ENCODE measurements at places on chromosomes 7 and 10.

GRCh38 chr10:119517235-119518141, 25.0 kb downstream of the RGS10 start:
- DNase-seq = no peak

DNA sequence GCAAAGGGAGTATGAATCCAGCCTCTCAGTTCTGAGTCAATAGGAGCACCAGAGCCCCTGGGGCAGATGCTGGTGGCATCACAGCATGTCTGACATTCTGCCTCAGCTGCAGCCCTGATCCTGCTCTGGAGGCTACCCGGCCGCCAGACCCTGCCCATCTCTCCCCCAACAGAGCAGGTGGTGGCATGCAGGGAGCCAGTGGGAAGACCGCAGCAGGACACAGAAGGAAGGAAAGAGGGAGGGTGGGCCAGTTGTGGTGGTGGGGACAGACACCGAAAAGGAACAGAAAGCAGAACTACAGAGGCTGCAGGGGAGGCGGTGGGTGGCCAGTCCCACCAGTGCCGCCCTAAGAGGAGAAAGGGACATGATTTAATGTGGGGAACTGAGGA, 35.3 kb downstream of the BLNK start:
- DNase-seq = no peak

- DNase-seq = no peak
Measured at GRCh38 chr10:132627666-132628531, 90.3 kb downstream of the INPP5A start.

DNA sequence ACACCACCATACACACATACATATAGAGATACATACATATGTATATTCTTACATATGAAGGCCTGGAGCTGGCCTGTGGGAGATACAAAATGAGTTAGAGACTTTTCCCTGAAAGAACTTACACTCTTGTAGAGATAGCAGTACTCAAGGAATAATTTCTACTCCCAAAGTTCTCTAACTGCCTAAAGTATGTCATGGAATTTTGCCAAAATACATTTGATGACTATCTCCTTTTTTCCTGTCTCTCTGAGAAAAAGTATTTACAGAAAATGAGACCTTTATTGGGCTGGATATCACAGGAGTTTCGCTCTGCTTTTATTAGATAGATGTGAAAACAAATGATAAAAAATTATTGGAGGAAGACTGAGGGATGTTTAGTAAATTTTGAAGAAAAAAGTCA, 220.1 kb downstream of the POU6F2 start:
- no peak for DNase-seq

GRCh38 chr7:12373580-12374263, 29.9 kb downstream of the VWDE start:
- no peak for DNase-seq

DNA sequence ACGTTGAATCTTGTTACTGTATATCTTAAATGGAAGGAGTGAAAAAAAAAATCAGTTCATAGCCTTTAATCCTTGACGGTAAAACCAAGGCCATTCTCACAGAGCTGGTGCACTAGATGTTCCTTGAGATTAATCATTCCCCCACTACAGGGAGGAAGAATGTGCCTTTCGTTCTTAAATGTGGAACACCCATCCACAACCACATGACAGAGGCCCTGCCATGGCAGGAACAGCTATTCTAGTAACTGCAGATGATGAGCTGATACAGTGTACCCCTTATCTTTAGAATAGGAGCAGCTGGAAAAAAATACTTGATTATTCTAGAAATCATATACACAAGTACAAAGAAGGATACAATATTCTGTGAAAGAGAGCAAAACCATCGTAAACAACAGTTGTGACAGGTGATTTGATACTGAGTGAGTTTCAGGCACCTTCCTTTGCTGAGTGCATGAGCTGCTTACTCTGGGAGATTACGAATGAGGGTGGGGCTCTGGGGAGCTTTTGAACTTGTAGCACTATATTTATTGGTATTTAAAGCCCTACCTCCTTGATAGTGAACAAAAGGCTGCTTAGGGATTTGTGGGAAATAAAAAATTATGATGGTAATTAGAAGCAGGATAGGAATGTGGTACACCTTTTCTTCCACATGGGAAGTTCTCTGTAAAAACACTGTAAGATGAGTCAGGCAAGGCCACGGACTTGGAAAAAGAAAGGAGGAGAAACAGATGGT, 244.4 kb upstream of the SLC26A5 start:
- DNase-seq = no peak

- no peak for DNase-seq
Measured at GRCh38 chr7:23653942-23654341, 26.1 kb upstream of the FAM221A start.

- no peak for DNase-seq
Measured at GRCh38 chr7:157470701-157471131, 133.9 kb downstream of the DNAJB6 start.

- no peak for DNase-seq
Measured at GRCh38 chr7:95481271-95482165, 4.2 kb upstream of the ASB4 start.

DNA sequence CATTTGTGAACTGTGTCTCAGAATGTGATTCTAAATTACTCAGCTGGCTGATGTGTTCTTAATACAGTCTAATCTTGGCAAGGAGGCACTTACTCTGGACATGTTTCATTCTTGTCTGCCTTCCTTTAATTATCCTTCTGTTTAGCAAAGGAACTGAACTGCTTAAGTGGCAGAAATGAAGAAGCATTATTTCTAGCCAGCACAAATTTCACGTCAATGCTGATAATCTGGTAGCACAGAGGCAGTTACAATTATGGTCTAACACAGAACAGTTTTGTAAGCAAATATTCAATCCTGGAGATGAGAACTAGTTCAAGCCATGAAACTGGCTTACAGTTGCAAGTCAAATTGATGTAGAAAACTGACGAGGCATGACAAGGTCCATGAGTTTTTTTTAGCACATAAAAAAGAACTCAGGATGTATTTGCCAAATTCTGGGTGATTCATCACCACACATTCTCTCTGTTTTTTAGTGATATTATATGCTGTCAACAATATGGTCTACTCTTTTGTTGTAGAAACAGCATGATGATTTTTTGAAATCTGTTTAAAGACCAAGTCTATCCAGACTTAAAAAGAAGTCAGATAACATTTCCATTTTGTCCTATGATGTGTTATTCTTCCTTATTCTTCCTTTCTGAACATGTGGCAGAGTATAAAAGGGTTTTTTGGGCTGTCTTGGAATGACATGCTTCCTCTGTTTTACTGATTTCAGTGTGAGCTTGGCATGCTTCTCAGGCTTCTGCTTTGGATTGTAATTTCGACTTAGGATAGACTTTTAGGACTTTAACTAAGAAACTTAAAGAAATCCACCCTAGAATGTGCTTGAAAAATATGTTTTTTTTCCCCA, 154.8 kb downstream of the DNAJB9 start:
- DNase-seq = no peak

DNA sequence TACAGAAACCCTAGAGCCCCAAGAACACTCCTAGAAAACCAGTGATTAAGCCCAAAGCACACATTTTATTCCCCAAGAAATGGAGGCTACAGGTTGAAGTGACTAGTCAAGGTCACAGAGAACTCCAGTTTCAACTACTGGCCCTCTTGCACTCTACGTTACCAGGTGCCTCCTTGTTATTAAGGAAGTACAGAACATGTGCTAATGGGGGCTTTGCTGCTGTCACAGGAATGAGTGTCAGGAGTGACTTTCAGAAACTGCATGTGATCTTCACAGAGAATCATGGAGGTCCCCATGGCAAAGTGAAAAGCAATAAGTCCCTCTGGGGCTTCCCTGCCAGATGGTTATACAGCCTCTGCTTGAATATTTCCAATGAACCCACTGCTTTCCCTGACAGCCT, 19.3 kb downstream of the JAZF1 start:
- DNase-seq = no peak

- DNase-seq = no peak
Measured at GRCh38 chr7:85232068-85232467, 45.2 kb upstream of the SEMA3D start.

- no peak for DNase-seq
Measured at GRCh38 chr10:101536800-101537199, 51.3 kb downstream of the POLL start.

- no peak for DNase-seq
Measured at GRCh38 chr10:50545846-50546245, 77.9 kb downstream of the SGMS1 start.

DNA sequence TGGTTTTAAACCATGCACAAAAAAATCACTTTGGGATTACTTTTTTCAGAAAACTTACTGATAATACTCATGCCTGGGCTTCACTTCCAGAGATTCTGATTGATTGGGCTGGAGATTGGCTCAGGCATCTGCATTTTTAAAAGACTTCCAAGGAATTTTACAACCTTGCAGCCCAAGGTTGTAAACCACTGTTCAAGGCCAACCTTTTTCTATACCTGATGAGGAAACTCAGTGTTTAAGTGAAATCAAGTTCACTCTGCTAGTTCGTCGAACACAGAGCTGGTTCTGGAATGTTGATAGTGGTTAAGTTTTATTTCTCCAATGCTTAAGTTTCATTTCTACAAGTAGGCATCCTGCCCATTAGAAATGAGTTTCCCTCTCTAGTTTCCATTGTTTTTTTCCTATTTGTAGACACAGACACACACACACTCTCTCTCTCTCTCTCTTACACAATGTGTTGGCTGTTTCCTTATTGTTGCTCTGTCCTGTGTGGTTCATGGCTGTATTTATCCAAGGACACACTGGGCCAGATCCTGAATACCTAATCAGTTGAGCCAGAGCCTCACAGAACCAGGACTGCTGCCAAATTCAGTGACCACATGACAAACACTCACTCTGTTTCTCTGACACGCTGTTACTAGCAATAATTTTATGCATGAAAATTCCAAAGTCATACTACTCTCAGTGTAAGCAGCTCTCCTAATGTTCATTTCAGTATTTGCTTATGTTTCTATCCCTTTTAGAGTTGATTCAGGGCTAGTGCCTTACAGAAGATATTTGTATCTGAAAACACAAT, 3.7 kb upstream of the IFIT1B start:
- DNase-seq = peak; percentile 58

DNA sequence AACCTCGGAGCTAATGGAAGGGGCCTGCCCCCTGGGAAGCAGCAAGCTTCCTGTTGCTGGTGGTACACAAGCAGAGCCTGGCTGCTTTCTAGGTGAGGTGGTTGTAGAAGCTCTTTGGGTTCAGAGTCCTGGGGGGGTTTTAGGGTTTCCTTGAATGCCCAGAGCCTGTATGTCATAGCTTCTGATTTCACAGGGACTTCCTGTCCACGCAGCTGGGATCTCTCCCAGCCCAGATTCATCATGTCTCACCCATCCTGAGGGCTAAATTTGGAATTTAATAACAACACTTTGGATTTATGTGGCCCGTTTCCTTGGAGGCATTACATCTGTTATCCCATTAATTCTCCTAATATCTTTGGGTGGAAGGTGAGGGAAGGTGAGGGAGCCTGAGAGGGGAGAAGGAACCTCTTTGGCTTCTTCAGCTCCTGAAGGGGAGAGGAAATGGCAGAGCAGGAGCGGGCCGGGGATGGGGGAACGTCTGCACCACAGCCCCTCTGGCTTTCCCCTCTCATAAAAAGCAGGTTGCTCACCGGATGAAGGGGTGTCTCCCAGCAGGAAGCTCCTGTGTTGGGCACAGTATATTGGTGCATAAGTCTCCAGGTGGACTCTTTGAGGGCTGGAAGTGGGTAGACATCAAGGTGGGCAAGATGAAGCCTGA, 19.7 kb downstream of the RPS24 start:
- peak; percentile 48 for DNase-seq

DNA sequence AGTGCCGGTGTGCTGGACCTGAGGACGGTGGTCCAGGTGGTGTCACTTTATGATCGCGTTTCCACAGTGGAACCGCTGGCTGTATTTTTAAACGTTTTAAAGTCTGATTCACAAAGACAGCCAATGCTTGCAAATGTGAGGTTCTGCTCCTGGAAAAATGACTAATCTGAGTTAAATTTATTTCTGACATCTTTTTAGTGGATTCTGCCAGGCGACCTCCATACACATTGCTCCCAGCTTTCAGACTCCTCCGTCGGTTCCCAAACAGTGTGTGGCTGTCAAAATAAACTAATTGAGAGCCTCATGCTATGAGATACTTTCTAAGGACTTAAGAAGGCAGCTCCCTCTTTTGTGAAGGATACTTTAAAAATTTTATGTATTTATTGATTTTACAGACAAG, 12.7 kb upstream of the TTYH3 start:
- peak; percentile 32 for DNase-seq

- no peak for DNase-seq
Measured at GRCh38 chr7:28083164-28083997, 97.2 kb downstream of the JAZF1 start.

DNA sequence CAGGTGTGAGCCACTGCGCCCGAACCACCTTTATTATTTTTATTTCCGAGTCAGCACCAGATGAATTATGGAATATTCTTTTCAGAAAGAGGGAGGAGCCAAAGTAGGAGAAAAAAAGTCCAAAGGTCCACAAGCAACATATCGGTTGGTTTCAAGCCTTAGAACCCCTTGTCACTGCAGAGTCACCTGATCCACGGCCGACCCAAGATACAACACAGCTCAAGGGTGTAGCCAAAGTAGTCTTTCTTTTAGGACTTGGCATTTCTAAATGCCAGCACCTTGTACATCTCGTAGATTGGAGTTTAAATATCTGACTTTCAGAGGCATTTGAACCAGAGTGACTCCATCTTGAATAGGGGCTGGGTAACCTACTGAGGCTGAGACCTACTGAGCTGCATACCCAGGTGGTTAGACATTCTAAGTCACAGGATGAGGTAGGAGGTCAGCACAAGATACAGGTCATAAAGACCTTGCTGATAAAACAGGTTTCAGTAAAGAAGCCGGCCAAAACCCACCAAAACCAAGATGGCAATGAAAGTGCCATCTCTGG, 113.9 kb upstream of the ANLN start:
- DNase-seq = no peak

GRCh38 chr10:72001033-72001395, 36.8 kb downstream of the CHST3 start:
- no peak for DNase-seq

DNA sequence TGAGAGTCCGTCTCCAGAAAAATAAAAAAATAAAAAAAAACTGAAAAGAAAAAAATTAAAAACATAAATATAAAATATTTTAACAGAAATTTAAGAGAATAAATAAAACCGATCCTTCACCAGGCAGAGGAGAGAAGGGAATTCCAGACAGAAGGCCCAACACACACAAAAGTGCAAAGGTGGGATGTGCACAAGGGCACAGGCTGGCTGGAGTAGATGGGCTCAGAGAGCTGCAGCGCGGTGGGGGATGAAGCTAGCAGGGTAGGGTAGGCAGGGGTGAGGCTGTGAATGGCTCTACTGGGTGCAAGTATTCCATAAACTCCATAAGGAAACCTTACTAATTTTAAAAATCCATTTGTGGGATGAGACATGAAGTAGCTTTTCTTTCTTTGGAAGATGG, 15.7 kb upstream of the ARPC1A start:
- DNase-seq = no peak

DNA sequence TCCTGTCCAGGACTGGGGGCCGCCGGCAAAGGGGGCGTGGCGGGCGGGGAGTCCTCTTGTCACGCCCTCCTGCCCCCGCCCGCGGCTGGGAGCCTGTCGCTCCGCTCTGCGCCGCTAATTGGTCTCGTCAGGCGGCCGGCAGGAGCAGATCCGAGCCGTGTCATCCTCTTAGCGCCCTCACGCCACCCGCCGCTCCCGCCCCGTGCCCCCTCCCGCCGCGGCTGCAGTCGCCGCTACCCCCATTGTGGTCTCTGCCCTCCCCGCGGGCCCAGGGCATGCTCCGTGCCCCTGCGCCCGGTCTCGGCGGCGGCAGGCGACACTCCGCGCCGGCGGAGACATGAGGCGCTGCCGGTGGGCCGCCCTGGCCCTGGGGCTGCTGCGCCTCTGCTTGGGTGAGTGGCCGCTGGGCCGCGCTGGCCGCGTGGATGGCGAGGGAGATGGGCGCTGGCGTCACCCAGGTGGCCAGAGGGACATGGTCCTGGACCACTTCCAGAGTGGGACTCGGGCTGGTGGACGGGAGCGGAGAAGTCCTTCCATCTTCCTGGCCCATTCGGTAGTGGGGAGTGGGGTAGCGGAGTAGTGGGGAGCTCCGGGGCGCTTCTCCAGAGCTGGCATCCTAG, at the start of gene CDHR1:
Gene CDHR1 (plus strand): TSS at position 114 of the 620 bp plus-strand sequence. CDS start 224 bp downstream, at position 338.
- no peak for DNase-seq

All from fibroblast of skin of left quadriceps (primary cell).